NCI-H2029 treated with DMSO at 0.1 percent for 48 hours (cell line): ENCODE measurements at places on chromosomes 1 and 21.
A peak's percentile ranks its signal among the peaks of the same experiment; 100 is the strongest.

- no peak for DNase-seq
These were observed 32.2 kb downstream of the TRIM62 start for GRCh38 chr1:33149453-33150190.

DNA sequence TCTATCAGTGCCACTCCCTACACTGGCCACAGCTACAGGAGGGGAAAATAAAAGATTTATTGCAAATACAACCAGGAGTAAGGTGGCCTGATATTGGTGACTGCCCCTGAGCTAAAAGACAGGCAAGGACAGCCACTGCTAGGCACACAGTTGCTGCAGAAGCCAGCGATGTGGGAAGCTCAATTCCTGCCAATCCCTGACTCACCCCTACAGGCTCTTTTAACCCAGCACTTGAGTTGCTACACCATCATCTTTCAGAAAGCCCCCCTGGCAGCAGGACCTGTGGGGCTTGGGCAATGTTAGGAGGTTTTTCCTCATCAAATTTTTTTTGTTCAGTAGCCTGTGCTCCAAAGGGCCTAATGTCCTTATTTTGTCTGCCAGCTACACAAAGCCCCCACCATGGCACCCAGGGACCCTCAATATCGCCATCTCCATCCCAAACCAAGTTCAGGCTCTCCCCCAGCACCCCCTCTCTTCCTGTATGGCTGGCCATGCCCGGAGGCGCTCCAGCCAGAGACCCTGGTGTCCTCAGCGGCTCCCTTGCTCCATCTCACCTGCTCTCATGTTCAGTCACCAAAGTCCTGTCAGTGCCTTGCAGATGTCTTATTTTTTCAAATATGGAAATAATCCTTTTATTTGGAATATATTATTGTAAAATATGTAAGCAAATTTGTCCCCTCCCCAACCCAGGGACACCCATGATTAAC lies 13.4 kb downstream of the CLEC20A start:
- DNase-seq = no peak

- DNase-seq = peak; percentile 43
These were observed at the start of gene ELAPOR1 for GRCh38 chr1:109113590-109114341. TSS of gene ELAPOR1 (plus strand) at chr1:109114115. CDS start at chr1:109114184, 69 bp downstream.

DNA sequence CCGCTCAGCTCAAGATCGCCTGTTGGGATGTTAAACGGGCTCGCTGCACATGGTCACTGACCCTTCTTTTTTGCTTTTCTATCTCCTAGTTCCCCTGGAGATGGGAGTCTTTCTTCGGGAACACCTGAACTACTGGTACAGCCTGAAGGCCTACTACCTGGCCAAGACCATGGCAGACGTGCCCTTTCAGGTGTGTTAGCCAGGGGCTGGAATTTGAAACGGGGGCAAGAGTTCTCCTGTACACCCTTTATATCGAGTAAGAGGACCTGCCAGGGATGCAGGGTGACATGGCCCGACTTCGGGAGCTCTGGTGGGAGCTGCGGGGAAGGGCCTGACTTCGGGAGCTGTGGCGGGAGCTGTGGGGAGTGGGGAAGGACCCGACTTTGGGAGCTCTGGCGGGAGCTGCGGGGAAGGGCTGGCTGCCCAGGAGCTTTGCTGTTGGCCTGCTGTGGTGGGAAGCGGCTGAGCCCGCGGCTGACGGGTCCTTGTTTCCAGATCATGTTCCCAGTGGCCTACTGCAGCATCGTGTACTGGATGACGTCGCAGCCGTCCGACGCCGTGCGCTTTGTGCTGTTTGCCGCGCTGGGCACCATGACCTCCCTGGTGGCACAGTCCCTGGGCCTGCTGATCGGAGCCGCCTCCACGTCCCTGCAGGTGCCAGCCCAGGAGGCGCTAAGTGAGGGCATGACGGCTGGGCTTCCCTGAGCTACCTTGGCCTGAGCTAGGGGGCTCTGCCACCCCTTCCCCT lies 24.0 kb downstream of the TFF3 start:
- DNase-seq = no peak

DNA sequence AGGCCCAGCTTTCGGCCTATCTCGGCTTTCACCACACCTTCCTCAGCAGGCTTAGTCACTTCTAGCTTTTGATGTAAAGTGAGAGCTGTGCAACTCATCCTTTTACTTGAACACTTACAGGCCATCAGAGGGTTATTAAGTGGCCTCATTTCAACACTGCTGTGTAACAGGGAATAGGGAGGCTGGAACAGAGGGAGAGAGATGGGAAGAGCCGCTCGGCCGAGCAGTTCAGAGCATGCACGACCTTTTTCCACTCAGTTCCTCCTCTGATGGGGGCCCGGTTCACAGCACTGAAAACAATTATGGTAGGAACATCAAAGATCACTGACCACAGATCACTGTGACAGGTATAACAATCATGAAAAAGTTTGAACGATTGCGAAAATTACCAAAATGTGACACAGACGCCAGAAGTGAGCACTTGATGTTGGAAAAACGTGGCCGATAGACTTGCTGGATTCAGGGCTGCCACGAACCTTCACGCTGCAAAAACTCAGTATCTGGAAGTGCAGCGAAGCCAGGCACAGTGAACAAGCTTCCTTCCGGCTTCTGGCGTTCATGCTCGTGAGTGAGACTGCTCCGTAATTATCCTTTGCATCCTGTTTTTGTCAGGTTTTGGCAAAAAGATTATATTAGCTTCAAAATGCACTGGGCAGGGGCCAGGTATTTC lies 28.6 kb downstream of the AGPAT3 start:
- no peak for DNase-seq

- no peak for DNase-seq
These were observed 60.0 kb downstream of the POFUT2 start for GRCh38 chr21:45227735-45228134.

GRCh38 chr1:89546082-89546889 lies 21.7 kb downstream of the LRRC8B start:
- peak; percentile 65 for DNase-seq

GRCh38 chr1:11482198-11482597 lies 3.2 kb downstream of the DISP3 start:
- DNase-seq = no peak

DNA sequence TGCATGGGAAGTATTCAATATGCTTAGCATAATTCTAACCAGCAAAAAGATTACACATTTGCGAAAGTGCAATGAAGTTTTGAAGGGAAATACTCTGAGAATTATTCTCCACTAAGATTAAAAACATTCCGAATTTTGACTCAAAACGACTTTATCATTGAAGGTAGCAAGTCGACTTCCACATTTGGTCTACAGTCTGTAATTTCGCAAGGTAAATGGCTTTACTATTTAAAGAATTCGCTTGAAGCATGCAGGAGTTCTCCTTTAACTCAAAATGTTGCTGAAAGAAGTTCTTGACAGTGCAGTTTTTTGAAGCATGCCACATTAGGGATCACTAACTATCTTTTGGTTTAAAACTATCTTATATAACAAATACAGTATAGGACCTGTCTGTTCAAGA lies 161.0 kb upstream of the HP1BP3 start:
- no peak for DNase-seq

DNA sequence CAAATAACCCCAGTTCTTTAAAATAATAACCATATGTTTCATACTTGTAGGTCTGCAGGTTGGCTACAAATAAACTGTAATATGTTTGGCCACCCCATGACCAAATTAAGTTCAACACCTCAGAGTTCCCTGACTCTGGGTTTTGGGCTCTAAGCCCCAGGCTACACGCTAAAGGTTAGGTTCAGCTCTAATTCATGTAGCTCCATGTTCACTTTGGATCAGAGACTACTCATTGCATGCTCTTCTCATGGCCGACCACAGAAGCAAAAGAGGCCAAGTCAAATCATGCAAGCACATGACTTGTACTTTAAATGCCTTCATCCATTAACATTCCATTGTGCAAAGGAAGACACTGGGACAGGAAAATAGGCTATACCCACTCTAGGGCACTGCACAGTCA lies 66.2 kb downstream of the MRPL39 start:
- DNase-seq = no peak

DNA sequence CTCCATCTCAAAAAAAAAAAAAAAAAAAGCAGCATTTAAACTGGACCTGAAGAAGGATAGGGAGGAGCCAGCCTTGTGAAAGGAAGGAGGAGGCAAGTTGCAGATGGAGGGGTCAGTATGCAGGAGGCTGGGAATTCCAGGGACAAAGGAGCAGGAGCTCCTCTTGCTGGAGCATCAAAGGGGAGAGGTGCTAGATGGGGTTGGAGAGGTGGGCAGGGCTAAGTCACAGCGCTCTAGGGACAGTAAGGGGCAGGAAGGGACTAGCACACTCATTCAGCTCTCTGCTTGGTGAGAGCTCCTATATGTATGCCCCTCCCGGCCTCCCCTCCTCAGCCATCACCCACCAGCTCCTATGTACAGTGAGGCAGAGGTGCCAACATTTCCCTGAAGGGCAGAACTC lies 26.8 kb downstream of the MAP7D1 start:
- peak; percentile 68 for DNase-seq

DNA sequence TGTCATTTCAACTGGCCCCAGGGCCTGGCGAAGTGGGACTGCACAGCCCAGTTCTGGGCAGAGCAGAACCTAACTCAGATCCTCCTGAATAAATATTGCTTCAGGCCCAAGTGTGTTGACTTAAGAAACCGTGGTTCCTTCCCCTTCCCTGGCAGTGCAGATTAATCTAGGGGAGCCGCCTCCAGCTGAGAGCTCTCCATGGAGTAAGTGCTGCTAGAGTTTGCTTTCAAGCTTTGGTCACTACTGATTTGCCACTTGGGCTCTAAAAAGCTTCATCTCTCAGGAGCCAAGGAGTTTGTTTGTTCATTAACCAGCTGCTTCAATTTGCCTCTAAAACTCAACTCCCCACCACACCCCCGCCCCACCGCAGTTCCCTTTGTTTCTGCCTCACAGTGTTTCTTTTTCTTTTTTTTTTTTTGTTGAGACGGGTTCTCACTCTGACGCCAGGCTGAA lies 112.1 kb downstream of the DTL start:
- peak; percentile 62 for DNase-seq

- DNase-seq = no peak
These were observed 100.2 kb upstream of the RAB3GAP2 start for GRCh38 chr1:220372451-220372850.

- no peak for DNase-seq
These were observed 8.0 kb upstream of the PLCH2 start for GRCh38 chr1:2468041-2468472.

DNA sequence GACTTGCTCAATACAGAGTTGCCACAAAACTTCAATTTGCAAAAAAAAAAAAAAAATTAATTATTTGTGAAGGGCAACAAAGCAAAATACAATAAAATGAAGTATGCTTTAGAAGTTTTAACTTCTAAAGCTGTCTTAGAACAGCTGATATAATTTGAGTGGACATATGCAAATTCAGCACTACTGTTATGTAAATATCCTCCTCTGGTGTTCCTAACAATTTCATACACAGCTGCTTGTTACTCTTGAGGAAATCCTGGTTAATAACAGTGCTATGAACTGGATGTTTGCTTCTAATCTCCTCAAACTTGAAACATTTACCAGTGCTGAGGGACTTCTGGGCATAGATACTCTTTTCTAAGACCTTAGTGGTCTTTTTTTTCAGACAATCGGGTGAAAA lies 69.6 kb upstream of the COL24A1 start:
- no peak for DNase-seq

GRCh38 chr1:20080441-20081352 lies 10.7 kb downstream of the PLA2G5 start:
- DNase-seq = no peak

DNA sequence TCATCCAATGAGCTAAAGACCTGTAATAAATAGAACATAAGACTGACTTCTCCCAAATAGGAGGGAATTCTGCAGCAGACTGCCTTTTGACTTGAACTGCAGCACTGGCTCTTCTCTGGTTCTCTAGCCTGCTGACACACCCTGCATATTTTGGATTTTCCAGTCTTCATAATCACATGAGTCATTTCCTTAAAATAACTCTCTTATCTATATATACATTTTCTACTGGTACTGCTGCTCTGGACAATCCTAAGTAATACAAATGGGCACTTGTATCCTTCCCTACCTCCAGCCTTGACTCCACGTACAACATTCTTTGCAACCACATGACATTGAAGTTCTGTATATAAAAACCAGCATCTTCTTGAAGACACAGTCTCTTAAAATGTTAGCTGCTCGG lies 429.4 kb upstream of the TMPRSS15 start:
- no peak for DNase-seq

DNA sequence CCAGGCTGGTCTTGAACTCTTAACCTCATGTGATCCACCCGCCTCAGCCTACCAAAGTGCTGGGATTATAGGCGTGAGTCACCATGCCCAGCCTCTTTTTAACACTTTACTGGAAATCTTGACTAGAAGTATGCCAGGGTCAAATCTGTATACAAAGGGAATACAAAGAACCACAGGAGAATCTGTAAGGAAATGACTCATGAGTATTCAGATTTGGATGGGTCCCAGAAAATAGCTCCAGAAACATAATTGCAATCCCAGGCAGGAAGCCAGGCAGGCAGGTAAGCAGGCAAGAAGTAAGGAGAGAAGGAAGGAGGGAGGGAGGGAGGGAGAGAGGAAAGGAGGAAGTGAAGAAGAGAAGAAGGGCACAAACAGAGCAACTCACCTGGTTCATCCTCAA lies 22.8 kb upstream of the TIAM1 start:
- DNase-seq = peak; percentile 8

DNA sequence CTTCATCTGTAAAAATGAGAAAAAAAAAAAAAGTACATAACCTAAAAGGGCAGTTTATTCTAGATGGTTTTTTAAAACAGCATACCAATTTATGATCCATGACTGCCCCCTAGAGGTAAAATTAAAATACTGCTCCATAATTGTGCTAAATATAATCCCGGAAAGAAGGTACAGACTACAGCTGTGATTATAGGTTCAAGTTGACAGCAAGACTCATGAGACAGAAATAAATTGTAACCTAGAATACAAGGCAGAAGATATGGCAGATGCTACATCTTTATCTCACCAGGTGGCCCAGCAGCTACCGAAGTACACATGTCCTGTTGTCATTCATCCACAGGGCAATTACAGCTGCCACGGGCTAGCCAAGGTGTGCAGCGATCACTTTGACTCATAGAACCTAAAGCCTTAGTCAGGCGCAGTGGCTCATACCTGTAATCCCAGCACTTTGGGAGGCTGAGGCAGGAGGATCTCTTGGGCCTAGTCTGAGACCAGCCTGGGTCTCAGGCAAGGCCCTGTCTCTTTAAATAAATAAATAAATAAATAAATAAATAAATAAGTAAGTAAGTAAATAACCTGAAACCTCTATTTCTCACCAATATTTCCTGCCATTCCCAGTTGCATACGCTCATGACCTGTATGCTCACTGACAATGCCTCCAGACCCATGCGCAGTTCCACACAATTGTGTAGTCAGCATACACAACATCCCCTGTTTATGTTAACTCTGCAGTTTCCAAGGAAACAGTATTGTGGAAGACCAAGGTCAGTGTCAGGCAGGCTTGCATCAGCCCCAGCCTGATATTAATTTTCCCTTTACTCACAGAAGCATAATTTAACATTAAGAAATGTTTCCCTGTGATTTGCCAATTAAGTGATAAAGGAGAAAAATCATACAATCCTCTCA lies 18.3 kb upstream of the PPIE start:
- peak; percentile 100 for DNase-seq
